ENCODE measurements at places on chromosomes 4 and X.

DNA sequence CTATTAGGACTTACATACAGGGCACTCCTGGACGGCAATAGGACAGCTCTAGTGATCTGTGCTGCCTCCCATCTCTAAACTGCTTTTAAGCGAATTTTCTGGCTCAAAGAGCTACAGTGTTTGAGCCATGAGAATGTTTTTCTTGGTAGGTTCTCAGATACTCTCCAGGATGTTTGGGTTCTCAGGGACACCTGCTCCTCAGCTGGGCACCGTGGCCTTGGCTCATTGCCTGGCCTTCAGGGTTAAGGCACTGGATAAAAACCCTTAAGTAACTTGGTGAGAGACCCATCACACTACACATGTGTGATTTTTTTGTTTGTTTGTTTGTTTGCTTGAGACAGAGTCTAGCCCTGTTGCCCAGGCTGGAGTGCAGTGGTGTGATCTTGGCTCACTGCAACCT is 38.5 kb upstream of the HERC5 start:
- DNase-seq, result no peak

DNA sequence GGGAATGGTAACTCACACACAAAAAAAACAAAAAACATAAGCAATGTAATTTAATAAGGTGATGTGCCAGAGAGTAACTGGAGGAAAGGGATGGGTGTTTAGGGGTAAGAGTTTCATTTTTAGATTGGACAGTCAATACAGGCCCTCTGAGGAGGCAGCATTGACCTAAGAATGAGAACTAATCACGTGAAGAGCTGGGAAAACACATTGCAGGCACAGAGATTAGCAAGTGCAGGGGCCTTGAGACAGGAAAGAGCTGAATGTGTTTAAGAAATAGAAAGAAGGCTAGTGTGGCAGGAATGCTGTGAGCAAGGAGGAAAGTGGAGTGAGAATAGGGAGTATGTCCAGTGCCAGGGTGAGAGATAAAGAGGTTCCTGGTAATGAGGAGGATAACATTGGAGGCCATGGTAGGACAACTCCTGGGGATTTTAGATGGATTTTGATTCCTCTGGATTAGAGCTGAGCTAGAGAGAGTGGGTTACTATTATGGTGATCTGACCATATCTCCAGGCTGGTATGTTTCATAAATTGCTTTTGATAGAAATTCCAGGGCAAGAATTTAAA is 17.6 kb downstream of the PDLIM5 start:
- no peak for DNase-seq

DNA sequence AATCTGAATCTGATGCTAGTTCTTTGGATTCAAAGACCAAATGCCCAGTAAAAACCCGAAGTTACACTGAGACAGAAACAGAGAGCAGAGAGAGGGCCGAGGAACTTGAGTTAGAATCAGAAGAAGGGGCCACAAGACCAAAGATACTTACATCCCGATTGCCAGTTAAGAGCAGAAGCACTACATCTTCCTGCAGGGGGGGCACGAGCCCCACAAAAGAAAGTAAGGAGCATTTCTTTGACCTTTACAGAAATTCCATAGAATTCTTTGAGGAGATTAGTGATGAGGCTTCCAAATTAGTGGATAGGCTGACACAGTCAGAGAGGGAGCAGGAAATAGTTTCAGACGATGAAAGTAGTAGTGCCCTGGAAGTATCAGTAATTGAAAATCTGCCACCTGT is 309.3 kb downstream of the ANK2 start:
- DNase-seq, result no peak

GRCh38 chr4:16217300-16218051 is 8.8 kb downstream of the TAPT1 start:
- DNase-seq, result no peak

- DNase-seq, result no peak
Observed at GRCh38 chr4:163331629-163332376, 593 bp downstream of the NPY1R start.

- DNase-seq, result no peak
Observed at GRCh38 chrX:32847921-32848320, 363.4 kb downstream of the DMD start.

GRCh38 chr4:86302251-86302650 is 57.6 kb downstream of the MAPK10 start:
- DNase-seq, result no peak

- DNase-seq, result no peak
Observed at GRCh38 chr4:74890341-74890740, 42.6 kb upstream of the PARM1 start.

DNA sequence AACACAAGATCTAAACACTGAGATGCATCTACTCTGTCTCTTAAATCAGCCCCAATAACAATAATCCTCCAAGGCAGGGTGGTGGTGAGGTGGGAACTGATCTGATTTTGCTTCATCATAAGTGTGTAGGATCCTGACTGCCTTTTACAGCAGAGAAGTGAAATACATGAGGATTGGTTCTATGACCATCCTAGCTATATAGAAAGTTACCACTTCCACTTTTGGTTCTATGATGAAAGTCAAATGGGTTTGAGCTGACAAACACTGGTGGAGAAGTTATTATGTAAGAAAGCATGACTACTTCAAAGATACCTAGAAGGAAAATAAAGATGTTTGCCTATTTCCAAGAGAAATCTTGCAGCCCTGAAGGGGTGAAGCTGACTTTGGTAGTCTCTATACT is 181.6 kb downstream of the NKX6-1 start:
- no peak for DNase-seq

DNA sequence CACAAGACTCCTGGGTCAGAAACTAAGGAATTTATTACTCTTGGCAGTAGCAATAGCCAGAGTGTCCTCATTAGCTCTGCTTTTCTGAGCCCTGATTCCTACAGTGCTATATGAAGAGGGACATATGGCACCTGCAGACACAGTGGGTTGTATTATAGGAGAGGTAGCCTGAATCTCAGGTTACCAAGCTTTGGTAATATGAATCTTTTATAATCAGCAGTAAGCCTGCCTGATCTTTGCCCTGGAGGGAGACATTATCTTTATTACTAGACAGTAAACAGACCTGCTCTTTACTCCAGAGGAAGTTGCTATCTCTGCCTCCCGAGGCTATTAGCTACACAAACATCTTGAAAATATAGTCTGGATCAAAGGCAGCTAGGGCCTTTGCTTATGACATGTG is 62.5 kb upstream of the HOPX start:
- DNase-seq, result no peak

GRCh38 chr4:40337051-40337450 is 1.9 kb downstream of the CHRNA9 start:
- DNase-seq, result no peak

DNA sequence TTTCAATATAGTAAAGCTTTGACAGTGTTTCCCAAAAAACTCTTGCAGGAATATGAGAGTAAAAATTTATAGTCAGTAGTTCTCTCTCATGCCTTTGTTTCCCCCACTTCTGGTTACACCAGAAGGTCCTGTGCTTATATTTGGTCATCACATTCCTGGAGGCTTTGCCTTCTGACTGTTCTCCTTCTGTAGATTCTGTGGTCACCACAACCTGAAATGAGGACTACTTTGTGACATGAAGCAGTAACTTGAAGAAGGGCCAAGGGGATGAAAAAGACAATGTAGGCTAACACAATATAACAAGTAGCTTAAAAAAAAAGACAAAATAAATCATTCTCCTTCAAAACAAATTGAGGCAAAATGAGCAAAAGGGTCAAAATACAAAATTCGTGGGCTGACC is 366.2 kb upstream of the NR3C2 start:
- no peak for DNase-seq

DNA sequence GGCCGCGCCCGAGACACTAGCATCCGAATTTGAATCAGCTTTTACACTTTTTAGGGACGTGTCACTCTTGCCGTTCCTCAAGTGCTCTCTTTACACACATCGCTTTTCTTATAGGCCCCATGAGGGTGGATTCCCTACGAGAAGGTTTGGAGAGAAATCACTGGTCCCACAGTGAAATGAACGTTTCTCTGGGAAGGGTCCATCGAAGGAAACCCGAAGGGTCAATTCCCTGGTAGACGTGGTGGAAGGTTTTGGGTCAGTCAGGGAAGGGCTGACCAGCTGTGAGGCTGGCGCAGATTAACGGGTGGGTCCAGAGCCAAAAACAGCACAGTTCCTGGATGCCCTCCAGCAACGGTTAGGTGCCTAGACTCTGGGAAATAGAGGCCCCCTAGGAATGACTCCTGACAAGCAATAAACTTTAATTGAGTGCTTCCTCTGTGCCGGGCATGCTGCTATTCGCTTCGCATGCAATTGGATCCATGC is 35.9 kb downstream of the ETDC start:
- no peak for DNase-seq

DNA sequence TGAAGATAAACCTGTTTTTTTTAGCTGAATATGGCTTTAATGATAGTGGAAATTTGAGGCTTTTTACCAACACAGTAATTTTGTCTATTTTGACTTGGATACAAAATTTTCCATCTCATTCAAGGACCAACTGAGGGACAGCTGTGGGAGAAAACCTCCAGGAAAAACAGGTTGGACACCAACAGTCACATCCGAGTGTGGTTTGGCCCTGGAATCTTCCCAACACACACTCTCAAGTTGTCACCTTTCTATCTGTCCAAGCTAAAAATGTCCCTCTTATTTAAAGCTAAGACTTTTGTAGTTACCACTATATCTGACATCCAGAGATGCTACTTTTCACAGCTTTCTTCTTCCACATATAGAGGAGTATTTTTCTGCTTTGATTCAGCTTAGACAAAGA is 404.9 kb downstream of the PCDH7 start:
- no peak for DNase-seq

DNA sequence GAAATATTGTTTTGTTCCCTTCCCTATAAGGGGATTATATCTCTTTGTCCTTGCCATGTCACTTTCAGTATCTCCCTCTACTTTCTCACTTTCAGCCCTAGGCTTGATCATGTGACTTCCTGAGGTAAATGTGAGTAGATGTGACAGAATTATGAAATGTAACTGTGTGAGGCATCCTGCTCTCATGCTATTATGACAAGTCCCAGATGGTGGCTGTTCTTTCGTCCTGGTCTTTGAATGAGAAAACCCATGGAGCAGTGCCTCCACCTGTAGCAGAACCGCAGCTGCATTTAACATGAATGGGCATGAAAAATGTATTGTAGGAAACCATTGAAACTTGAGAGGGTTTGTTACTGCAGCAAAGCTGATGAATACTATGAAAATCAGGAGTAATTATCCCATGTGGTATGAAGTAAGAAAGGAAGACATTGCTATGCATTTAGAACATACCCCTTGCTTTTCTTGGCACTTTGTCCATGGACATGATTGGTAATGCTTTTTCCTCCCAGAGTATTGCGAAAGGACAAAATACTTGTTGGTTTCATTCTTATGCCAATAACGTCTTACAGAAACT is 202.2 kb upstream of the GPRIN3 start:
- peak; percentile 7 for DNase-seq

DNA sequence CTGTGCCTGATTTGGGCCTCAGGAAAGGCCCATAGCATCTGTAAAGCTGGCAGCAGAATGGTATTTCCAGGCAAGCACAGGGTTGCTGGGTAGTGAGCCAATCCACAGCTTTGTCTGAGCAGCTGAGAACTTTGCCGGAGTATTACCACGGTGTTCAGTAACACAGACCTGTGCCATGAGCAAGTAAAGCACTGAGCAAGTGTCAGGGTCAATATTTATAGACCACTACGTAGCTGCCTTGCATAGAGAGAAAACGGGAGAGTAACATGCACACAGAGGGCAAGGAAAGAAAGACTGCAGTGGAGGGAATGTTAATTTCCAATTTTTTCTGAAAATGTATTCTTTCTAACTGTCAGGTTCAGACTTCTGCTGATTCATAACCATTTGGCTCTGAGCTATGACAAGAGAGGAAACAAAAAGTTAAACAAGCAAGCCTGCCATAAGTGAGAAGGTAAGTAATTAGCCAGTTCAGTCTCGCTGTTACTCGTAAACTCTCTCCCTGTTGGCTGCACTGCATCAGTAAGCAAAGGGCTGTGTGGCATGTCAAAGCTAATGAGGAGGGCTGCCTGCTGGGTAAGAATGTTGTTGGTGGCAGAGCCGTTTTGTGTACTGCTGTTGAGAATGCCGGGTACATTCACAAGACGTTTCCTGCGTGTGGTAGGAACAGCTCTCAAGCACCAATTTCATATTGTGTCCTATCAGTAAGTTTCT is 238.1 kb downstream of the BMPR1B start:
- DNase-seq, result no peak

DNA sequence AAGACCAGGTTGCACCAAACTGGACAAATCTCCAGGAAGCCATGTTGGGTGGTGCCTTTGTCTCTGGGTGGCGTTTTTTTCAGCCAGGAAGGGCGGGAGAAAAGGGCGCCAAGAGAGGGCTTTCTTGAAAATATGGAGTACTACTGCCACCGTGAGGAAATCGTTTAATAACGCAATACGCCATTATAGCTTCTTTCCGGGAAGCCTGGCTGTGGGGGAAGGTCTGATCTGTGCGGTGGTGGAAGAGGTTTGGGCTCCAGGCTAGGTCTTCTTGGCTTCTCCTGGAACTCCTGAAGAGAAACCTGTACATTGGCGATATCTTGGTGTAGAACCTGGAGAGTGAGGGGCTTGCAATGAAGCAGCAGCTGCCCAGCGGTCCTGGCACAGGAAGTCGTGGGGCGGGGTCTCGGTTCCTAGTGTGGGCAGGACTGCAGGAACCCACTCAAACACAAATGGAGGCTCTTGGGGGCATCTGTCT is 202.7 kb downstream of the OR13H1 start:
- DNase-seq, result no peak

DNA sequence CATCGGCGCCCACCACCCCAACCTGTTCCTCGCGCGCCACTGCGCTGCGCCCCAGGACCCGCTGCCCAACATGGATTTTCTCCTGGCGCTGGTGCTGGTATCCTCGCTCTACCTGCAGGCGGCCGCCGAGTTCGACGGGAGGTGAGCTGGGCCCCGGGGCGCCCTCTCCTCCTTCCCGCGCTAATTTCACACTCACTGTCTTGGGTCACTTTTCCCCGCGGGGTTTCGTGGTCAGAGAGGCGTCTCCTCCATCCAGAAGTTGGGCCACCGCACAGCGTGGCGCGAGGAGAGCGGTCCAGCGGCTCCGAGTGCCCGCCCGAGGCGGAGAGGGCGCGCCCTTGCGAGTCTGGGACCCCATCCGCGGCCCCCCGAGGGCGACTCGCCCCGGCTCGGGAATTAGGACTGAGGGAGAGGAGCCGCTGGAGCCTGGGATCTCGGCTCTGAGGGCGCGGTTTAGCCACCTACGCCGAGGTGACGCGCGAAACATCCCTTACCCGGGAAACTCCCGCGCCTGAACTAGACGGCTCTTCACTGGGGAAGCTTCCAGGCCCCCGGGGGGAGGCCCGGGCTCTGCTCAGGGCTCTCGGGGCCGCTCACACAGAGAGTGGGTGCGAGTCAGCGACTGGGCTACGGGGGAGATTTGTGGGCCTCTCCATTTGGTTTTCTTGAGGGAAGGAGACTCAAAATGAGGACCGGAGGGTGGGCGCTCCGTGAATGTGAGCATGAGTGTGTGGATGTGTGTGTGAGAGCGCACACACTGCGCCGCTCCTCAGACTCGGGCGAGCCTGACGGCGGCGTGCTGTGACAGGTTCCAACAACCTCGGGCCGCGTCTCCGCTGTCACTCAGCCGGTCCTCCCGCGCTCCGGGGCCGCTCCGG is 551 bp downstream of the NPNT start:
- no peak for DNase-seq

GRCh38 chr4:153154007-153154975 is 50.0 kb upstream of the TRIM2 start:
- no peak for DNase-seq

GRCh38 chr4:113607147-113607720 is 154.3 kb downstream of the CAMK2D start:
- DNase-seq, result no peak

- DNase-seq, result no peak
Observed at GRCh38 chr4:77903186-77903585, 40.6 kb downstream of the MRPL1 start.

Measured in stimulated activated CD4-positive, alpha-beta T cell treated with anti-CD3 and anti-CD28 coated beads, Interleukin-4, amount 100 ng/mL, for 4 hours (primary cell).